ENCODE measurements at places on chromosomes 2 and 18.

DNA sequence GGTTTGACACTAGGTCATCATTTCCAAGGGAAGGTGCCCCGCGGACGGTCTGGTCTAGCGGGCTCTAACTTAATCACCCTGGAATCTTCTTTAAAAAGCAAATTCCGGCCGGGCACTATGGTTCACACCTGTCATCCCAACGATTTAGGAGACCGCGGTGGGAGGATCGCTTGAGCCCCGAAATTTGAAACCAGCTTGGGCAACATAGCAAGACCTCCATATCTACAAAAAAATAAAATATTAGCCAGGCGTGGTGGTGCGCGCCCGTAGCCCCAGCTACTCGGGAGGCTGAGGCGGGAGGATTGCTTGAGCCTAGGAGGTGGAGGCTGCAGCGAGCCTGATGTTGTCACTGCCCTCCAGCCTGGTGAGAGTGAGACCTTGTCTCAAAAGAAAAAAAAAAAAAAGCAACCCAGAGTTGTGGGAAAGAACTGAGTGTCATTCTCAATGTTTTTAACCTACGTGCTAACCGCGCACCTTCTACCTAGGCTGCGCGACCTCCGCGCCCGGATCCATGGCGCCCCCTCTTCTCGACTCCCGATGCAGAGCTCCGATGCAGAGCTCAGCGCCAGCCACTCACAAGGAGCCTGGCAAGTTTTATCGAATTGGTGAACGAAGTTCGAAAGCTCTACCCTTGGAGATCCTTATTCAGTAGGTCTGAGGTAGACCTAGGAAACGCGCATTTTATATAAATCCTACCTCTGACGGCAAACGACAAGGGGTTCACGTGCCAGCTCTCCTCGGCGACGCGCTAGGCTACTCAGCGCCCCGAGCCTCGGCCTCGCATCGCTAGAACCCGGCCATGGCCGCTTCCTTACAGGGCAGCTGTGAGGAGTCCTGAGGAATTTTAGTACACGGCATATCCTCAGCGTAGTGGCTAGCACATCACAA lies 888 bp upstream of the TWSG1 start:
- no peak for DNase-seq

GRCh38 chr2:157441072-157441454 lies 2.8 kb downstream of the CYTIP start:
- DNase-seq = peak; percentile 82

DNA sequence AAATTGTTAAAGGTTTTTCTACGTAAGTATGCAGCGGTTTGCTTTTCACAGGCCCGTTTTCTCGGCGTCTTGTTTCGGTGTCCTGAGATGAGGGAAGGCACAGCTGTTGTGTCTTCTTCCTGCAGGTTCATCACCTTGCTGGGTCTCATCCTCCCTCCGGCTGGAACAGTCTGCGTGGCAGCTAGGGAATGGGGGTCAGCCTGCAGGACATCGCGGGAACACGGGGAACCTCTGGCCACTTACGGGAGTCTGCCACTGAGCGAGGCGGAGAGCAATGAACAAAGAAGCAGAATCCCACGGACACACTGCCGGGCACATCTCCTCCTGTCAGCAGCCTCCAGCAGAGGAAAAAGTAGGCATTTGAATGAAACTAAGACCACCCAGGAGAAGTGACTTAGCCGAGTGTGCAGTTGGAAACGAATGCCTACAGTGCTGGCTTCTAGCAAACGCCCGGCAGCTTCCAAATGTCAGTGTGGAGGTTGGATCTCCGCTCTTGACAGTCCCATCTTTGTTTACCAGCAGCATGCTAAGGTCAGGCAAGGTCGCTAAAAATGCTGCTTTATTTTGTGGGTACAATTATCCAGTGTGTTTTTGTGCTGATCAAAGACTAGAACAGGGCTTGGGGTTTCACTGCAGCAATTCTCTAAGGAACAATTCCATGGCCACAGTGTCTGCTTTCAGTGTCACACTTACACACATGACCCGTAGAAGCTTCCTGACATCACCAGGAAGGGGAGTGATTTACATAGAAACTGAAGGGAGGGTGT lies 109.8 kb upstream of the SEC11C start:
- no peak for DNase-seq

- DNase-seq = no peak
Observed at GRCh38 chr2:239767021-239767905, 257.9 kb downstream of the NDUFA10 start.

DNA sequence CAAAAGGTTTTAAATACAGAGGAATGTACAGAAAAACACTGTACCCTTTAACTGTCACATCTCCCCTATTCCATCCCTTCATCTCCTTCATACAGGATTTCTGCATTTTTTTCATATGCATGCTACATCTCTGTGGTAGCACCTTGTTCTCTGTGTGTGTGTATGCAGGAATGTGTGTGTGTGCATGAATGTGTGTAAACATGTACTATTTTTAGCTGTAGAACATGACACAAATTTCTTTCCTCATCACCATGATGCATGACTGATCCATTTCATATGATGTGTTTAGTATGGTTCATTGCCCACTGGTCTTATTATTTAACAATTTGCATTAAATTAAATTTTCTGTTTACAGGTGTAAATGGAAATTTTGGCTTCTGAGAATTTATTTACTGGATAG lies 21.5 kb upstream of the ZEB2 start:
- DNase-seq = no peak

GRCh38 chr2:216392945-216393840 lies 19.1 kb upstream of the SMARCAL1 start:
- no peak for DNase-seq

GRCh38 chr2:128868686-128869551 lies 550.3 kb upstream of the HS6ST1 start:
- no peak for DNase-seq

- no peak for DNase-seq
Observed at GRCh38 chr2:167729911-167730310, 517.5 kb downstream of the STK39 start.

- peak; percentile 78 for DNase-seq
Observed at GRCh38 chr2:7427293-7428060, 510.3 kb downstream of the RNF144A start.

GRCh38 chr2:63983986-63984605 lies 35.1 kb downstream of the VPS54 start:
- peak; percentile 7 for DNase-seq

DNA sequence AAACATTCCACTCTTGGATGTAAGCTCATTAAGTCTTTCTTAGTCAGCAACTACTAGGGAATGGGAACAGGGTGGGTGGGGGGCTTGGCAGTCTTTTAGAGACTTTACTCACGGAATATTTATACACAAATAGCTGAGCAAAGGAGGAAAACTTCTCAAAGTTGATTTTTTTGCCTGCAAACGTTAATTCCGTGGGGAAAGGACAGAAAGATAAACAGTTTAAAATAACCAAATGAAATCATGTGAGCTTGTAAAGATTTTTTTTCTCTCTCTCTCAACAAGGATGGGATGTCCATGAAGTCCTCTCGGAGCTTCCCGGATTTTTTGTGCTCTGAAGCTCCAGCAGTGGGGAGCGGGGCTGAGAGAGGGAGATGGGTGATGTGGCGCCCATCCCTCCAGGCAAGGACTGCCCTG lies 32.2 kb upstream of the MAT2A start:
- no peak for DNase-seq

DNA sequence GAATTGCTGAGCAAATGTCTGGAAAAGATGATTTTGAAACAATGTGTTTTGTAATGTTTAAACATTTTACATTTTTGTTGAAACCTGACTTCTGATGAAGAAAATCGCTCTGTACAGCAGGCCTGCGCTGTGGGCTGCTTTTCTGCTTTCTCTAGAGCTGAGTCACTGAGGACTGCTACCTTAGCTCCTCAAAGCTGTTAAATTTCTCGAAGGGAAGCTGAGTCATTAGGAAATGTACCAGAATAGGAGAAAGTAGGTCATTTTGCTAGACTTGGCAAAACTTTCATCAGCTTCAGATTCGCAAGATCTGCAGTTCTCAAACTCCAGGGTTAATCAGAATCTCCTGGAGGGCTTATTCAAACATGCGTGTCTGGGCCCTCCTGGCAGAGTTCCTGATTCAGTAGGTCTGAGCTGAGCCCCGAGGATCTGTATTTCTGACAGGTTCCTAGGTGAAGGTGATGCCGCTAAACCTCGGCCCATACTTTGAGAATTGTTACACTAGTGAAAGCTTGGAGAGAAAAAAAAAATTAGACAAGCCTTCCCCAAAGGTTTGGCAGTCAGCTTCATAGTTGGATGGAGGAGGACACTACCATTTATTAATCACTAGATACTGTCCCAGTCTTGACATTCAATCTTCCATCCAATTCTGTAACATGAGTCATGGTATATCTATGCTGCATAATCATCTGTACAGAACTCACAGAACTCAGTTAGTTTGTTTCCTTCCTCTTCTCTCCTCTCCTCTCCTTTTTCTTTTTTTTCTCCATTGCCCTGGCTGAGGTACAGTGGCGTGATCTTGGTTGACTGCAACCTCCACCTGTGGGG lies 297.6 kb downstream of the PARD3B start:
- no peak for DNase-seq

DNA sequence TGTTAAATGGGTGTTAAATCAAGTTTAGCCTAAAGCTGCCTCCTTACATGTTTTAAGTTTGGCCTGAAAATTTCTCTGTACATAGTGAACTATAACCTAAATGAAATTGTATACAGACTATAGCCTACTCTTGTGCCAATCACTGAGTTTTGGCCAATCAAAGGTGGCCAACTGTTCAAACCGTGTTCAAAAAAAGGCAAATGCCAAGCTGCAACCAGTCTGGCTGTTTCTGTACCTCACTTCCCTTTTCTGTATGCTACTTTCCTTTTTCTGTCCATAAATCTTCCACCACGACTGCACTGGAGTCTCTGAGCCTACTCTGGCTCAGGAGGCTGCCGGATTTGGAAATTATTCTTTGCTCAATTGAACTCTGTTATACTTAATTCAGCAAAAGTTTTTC lies 121.0 kb downstream of the SPOPL start:
- DNase-seq = no peak

DNA sequence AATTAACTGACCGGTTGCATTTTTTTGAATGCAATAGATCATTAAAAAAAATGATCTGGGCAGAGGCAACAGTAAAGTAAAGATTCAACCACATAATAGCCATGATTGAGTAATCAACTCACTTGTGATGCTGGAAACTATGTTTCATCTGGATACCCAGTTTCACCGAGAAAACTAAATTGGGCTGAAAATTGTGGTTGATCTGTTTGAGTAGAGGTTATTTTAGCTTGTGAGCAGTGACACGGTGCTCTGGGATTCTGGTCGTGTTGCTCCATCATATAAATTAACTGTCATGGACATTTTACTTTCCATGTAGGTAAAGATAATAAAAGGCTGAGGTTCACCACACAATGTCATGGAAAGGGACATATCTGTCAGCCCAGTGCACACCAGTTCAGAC lies 58.7 kb downstream of the CD226 start:
- DNase-seq = no peak

GRCh38 chr18:7332452-7332851 lies 101.6 kb downstream of the LRRC30 start:
- no peak for DNase-seq

DNA sequence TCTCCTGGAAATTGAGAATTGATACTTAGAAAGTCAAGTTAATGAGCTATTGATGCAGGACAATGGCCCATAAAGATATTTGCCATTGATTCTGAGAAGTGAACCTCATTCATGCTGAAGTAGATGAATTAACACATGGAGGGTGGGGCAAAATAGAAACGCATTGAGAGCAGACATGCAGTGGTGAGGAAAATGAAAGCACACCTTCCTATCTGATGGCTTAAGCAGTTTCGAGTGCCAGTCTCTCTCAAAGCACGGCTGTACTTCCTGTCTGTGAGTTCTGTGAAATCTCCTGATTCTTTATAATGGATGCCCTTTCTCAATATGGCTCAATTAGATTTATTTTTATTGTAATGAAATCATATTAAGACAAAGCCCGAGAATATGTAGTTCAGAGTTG lies 247.0 kb downstream of the TMX3 start:
- no peak for DNase-seq

DNA sequence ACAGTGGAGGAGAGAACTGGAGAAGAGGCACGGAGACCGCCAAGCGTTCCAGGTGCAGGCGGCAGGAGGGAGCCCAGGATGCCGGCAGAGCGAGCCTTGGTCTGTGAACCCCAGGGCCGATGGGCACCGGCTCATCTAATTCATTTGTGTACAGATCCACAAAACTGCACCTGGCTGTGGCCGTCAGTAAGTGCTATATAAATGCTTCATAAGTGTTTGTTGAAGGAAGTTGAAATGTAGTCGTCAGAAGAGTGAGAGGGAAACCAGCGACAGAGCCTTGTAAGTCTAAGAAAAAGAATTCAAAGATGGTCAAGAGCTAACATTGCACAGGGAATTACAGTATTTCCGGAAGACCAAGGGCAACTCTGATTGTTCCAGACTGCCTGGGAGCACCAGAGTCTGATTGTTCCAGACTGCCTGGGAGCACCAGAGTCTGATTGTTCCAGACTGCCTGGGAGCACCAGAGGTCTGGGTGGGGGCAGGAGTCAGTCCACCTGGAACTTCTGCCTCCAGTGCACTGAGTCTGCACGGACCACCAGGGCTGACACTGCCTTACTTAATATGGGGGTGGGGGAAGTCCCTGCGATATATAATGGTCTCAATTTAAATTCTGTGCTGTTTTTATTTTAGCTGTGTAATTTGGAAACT lies 112.3 kb downstream of the BCL2 start:
- no peak for DNase-seq

GRCh38 chr2:192500550-192501200 lies 305.9 kb upstream of the TMEFF2 start:
- no peak for DNase-seq

- DNase-seq = no peak
Observed at GRCh38 chr2:239674981-239675825, 274.4 kb upstream of the HDAC4 start.

- DNase-seq = no peak
Observed at GRCh38 chr18:63405986-63406385, 16.3 kb downstream of the VPS4B start.

DNA sequence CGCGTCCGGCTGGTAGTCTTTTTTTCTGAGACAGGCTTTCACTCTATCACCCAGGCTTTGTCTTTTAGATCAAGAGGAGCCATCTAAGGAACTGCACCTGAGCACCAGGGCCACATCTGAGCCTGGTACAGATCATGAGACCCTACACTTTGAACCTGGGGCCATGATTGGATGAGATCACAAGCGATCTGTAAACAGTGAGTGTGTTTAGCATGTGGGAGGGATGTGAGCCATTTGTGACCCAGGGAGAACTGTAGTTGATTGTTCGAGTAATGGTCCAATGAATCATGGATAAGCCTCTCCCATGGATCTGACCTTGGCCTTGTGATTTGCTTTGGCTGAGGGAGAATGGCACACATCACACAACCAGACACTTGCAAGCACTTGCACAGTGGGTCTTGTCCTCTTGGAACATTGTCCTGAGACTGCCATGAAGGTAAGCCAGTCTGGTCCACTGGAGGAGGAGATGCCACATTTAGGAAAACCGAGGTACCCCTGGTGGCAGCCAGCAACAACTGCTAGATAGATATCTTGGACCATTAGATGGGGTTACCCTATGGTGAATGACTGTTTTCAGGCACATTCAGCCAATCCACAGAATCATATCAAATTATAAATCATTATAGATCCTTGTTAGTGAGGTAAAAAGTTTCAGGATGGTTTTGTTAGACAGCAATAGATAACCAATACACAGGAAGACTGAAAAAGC lies 19.5 kb upstream of the DTNB start:
- DNase-seq = no peak

Measured in CD4-positive, alpha-beta T cell treated with Interleukin-17A for 1 hour (primary cell).